NCI-H226 (cell line): ENCODE measurements at places on chromosomes 1 and 21.
A peak's percentile ranks its signal among the peaks of the same experiment; 100 is the strongest.

DNA sequence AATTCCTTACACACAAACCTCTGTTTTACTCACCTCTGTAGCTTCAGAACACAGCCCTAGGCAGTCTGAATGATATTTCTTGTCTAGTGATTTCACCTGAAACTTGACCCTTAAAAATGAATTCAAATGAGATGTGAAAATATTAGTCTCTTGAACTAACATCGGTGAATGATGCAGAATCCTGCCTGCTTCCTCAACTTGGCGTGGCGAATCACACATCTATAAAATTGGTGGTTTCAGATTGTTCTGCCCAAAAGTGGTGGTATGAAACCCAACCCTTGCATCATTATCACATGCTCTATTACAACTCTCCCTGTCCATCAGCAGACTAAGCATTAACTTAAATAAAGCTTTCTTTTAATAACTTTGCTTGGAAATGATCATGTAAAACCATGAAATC lies 26.9 kb upstream of the C1orf21 start:
- no peak for DNase-seq

DNA sequence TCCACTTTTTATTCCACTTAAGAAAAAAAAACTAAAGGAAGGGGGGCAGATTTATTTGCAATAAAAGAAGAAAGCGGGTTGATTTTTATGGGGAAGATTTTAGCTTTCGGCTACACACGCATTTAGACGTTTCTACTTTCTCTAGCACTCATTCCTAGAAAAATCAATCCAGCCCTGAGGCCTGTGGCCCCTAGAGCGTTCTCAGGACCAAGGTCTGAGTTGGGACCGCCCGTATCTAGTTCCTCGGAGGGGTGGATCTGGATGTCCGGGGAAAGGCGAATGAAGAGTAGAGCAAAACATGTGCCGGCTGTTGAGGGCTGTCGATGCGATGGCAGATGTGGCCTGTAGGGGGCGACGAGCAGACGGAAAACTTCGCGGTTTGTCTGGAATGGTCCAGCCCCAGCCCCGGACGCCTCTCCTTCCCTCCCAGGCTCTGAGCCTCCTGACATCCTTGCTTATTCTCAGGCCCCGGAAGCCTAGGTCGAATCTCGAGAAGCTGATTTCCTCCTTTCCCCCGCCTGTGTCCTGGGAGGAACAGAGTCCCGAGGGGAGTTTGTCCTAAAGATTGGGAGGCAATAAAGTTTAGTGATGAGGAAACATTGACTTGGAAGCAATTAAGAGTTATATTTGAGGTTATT lies 5.2 kb downstream of the FOXD3 start:
- peak; percentile 45 for DNase-seq

DNA sequence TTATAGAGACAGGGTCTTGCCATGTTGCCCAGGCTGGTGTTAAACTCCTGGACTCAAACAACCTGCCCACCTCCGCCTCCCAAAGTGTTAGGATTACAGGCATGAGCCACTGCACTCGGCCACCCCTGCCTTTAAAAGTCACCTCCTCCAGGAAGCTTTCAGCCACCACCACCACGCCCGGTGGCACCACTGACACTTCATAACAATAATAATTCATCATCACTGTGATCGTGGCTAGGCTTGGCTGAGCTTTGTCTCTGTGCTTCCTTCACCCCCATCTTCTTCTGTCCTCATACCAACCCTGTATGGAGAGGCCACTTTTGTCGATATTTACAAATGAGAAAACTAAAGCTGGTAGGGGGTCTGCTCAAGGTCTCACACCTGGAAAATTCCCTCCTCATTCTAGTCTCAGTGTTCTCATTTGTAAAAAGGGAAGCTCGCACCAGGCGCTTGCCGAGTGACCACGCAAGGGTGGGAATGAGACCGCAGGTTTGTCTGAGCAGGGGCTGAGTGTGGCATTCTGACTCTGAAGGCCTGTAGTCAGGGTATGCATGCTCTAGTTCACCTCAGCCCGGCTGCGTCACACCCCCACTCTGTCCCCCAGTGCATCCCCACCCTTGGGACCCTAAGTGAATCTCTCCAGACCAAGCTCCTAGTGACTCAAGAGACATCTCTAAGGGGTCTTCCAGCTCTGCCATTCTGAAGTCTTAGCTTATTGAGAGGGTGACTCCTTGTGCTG lies 12.9 kb upstream of the EPHA2 start:
- no peak for DNase-seq

GRCh38 chr1:109995536-109995935 lies 11.0 kb downstream of the AHCYL1 start:
- DNase-seq = no peak

DNA sequence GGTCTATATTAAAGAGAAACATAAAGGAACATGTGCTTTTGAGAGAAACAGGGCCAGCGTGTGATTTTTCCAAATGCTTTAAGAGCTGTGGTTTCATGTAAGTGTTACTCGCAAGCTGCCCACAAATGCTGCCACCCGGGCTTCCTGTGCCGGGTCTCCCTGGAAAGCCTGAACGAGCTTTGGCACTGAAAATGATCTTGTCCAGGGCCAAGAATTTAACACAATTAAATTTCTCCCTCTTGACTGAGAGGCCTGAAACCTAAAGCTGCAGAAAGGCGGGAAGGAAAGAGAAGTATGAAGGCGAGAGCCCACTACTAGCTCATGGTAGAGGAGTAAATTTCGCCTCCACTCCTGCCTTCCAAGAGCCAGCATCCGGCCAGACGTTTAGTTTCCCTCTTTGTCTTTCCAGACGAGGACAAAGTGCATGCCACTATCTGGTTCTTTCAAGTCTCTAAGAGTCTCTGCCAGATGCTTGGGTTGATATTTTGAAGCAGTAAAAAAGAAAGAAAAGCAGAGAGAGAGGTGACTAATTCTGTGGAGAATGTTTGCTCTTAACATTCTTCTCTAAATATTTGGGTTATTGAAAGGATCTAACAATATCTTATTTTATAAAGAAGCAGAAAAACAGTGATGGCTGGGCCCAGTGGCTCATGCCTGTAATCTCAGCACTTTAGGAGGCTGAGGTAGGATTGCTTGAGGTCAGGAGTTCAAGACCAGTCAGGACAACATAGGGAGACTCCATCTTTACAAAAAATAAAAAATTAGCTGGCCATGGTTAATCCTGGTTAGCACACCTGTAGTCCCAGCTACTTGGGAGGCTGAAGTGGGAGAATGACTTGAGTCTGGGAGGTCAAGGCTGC lies 100.0 kb upstream of the HNRNPU start:
- peak; percentile 24 for DNase-seq

- peak; percentile 50 for DNase-seq
These were observed 11.2 kb upstream of the AK2 start for GRCh38 chr1:33047839-33048305.

- DNase-seq = no peak
These were observed 12.2 kb downstream of the AKIRIN1 start for GRCh38 chr1:39003281-39003680.

DNA sequence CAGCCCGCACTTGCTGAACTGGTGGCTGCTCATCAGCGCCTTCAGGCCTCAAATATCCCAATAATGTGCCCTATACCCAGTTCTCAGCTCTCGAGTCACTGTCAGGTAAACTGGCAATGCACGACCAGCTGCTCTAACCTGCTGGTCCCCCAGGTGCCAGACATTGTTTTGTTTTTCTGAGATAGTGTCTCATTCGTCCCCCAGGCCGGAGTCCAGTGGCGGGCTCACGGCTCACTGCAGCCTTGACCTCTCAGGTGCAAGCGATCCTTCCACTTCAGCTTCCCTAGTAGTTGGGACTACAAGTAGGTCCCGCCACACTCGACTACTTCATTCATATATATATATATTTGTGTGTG lies 1.0 kb upstream of the NADK start:
- no peak for DNase-seq

DNA sequence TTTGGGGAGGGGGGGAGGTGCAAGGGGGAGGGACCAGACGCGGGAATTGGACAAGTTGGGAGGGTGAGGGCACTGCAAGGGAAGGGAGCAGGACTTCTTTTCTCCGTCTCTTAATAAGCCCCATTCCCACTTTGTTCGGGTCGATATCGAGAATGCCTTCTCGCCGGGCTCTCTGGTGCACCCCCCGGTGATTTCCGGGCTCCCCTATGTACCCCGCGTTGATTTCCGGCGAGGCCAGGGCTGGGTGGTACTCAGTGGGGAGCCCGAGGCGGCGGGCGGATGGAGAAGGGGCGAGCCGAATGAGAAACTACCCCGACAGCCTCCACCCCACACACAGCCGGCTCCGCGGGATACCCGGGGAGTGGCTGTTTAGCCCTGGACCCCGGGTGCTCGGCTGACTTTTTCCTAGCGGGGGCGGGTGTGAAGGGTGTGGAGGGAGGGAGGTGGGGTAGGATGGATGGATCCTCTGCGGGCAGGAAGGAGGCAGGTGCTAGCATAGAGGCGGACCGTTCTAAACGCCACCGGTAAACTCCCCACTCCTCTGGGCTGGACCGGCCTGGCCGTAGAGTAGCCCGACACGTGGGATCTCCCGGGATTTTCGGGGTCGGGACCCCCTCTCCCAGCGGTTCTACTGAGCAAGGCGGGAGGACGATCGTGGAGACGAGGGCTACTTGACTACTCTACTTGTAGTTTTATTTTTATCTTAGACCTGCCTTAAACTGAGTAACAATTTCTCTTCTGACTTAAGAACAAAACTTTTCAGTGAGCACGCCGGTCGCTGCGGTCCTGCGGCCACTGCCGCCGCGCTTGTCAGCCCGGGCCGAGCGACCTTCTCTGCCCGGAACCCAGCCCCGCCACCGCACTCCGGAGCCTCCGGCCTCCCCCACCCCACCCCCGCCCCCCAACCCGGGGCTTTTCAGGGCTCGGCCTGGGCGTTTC lies 1.0 kb downstream of the RNF220 start:
- peak; percentile 57 for DNase-seq

- DNase-seq = peak; percentile 6
These were observed 81.5 kb downstream of the ABCA4 start for GRCh38 chr1:94039514-94039870.

DNA sequence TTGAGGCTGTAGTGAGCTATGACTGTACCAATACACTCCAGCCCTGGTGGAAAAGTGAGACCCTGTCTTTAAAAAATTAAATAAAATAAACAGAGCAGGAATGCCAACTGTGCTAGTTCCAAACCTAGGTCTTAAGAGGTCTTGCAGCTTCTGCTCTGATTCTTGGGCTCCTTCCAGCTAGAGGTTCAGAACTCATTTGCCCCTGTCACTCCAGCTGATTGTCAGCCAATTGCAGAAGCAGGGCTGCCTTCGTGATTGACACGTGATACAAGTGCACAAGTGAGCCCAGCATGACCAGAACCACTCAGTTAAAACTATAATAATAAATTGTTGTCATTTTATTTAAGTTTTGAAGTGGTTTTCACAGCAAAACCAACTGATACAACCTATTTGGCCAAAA lies 298.4 kb downstream of the USP25 start:
- no peak for DNase-seq

GRCh38 chr1:148263128-148263905 lies 111.2 kb upstream of the NBPF11 start:
- DNase-seq = no peak

DNA sequence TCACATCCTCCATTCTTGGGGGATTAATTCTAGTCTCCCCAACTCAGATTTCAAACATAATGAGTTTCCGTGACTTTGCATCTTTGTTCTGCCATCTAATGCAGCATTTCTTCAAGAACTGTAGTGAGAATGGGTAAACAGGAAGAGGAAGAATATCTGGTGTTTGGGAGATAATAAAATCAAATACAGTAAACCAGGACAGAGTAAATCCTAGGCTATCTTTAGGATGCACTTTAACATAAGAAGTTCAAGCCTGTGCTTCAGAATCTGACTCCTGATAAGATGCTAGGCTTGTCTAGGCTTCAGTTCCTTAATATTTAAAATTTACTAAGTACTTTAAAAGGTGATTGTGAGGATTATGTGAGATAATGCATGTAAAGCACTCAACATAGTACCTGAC lies 27.9 kb downstream of the PATJ start:
- DNase-seq = no peak

DNA sequence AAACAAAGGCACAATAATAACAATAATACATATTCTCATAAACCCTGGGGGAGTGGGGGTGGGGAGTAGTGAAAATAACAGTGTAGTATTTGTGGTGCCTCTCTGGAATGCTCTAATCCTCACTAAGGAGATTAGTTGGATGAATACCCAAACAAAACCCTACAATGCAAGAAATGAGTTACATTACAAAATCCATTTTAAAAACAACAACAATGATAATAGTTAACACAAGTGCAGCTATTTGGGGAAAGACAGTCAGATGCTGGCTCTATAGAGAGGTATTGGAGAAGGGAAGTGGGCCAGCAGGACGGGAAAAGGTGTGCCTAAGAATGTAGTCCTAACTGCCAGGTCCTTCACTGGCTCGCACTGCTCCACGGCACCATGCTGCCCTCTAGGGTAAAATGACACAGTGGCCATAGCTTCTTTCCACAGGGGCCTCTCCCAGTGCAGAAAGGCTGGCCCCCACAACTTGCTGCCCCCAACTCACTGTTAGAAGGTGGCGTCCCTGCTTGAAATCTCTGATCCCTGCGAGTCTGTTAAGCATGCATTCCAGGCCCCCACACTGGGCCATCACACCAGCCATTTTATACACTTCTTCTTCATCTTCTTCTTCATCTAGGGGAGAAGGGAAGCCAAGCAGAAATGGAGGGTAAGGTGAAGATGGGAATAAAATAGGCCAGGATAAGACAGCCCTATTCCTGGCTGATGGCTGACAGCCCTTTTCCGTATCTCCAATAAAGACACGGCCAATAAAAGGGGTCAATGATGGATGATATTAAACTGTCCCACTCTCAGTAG lies 113.8 kb downstream of the UBR4 start:
- DNase-seq = peak; percentile 3

DNA sequence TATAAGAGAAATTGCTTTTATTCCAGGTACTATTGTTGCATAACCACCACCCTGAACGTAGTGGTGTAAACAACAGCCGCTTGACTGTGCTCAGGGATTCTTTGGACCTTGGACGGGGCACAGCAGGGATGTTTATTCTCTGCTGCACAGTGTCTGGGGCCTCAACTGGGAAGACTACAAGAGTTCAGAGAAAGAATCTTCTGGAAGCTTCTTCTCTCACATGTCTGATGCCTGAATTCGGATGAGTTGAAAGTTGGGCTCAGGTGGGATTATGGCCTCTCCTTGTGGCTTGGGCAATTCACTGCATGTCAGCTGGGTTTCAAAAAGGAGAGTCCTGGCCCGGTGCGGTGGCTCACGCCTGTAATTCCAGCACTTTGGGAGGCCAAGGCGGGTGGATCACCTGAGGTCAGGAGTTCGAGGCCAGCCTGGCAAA lies 19.0 kb upstream of the SSBP3 start:
- no peak for DNase-seq

GRCh38 chr1:59409986-59410385 lies 113.1 kb downstream of the FGGY start:
- DNase-seq = no peak

DNA sequence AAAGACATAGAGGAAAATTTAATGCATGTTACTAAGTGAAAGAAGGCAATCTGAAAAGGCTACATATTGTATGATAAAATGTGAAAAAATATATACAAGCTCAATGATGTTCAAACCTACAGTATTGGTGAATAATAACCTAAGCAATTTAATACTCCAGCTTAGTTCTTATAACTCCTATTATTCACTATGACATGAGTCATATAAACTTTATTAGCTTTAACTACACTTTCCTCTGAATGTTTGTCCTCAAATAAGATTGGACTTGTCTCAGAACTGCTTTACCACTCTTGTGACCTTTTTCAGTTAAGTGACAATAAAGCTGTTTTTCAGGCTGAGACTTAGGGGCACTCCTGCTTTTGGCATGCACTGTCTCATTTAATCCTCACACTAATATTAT lies 50.9 kb downstream of the CNST start:
- no peak for DNase-seq

GRCh38 chr21:34698270-34699015 lies 29.6 kb downstream of the CLIC6 start:
- peak; percentile 12 for DNase-seq

- no peak for DNase-seq
These were observed 314 bp downstream of the DPH5 start for GRCh38 chr1:101025283-101025656.
